ENCODE measurements at places on chromosomes 7 and 10.
A peak's percentile ranks its signal among the peaks of the same experiment; 100 is the strongest.

DNA sequence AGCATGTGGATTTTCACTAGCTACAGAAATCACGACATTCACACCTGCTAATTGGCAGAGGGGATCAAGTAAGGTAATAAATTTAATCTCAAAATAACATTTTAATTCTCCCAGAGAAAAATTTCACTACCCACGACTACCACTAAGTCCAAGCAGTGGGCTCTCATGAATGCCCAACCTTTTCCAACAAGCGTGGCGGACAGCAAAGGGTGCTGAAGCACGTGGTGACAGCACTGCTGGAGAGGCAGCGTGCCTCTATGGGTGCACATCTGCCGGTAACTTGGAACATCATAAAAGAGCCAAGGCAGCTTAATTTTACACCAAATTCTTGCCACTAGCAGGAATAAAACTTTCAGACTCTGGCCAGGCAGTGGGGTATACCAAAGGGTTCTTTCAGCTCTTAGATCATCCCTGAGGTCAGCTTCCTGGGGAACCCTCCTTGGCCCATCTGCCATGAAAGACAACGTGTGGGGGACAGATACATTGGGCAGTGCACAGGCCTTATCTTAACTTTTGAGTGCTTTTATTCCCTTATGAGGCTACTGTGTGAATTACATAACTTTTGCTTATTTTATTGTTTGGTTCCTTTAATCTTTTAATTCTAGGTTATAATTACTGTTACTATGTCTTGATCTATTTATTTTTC, 206.7 kb upstream of the KCTD7 start:
- no peak for DNase-seq

GRCh38 chr10:98577578-98577977, 130.8 kb upstream of the HPS1 start:
- DNase-seq, result no peak

GRCh38 chr7:516216-516605, 3.4 kb downstream of the PDGFA start:
- no peak for DNase-seq

DNA sequence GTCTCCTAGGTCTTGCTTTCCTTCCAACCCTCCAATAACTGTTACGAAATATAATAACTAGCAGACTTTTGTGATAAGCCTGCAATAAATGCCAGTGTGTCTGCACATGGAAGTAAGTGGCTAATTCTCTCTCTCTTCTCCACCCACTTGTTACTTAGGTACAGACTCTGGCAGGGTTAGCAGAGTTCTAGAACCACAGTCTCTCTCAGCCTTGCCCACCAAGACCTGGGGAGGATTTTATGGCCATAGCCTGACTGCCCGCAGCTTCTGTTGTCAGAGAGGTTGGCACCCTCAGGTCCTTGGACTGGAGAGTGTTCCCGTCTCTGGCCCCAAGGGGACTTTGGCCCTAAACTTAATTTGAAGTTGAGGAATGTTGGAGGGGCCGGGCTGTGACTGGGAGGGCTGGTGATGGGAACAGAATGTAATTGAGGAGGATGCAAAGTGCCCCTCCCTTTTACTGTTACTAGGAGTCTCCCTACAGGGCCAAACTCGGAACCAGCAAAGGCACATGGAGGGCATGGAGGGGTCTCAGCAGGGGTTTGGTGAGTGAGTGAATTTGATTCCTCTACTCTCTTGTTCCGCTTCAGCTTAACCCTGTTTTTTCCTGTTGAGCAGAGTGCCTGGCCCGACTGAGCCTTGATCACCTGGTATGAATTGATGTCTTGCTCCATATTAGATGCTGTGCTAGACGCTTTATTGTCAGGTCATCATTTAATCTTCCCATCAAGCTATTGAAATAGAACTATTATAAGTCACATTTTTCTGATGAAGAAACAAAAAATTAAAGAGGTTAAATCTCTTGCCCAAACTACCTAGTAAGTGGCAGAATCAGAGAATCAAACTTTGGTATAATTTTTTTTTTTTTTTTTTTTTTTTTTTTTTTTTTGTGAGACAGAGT, 37.0 kb upstream of the LCOR start:
- DNase-seq, result no peak

- no peak for DNase-seq
Observed at GRCh38 chr10:73501651-73502050, 5.8 kb upstream of the PPP3CB start.

DNA sequence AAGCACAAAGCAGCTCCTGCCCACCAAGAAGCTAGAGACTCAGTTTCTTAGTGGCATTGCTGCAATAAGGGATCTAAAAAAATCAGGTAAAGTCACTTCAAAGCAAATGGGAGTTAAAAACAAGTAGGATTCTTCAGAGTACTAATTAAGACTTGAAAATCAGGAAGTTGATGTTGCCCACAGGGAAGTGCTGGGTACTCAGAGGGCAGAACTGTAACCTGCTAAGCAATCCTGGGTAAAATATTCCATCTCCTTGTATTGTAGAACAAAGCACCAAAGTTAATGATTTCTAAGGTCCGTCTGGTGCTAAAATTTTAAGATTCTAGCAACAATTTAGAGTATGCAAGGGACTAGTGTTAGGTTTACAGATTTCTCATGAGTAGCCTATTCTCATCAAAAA, 8.3 kb downstream of the PEX1 start:
- DNase-seq, result no peak

DNA sequence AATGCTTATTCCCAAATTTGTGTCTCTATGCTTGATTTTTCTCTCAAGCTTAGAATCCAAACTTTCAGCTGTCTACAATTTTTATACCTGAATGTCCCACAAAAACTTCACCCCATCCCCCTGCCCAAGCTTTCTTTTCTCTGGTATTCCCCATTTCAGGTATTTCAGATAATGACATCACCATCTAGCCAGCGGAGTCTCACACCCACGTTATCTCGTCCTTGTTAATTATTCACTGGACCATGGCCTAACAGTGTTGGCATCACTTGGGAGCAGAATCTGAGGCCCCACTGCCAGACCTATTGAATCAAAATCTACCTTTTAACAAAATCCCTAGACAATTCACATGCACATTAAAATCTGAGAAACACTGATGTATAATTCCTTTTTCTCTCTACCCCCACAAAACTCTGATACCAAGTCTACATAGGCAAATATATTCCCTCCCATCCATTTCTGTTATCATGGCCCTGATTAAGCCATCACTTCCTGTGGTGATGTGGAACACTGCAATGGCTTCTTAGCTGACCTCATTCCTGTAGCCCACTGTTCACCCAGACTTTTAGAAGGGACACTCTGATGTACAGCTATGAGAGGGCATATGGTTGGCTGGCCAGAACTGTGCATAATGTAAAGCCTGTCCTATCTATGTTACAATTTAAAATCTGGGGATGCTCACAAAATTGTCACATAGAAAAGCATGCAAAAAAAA, 31.4 kb downstream of the ZNF438 start:
- no peak for DNase-seq

DNA sequence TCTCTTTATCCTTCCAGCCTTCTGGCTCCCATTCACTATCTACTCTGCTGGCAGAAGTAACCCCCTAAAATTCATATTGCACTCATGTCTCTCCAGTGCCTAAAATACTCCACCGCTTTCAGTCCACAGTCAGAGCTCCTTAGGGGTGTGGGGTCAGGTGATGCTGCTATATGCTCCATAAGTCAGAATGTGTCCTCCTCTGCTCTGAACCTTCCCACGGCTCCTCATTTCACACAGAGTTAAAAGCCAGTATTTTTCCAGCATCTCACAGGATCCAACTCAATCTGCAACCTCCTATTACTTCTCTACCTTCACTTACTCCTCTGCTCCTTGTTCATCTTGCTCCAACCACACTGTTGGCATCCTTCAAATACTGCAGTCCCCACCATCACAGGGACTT, 31.1 kb upstream of the CHCHD3 start:
- DNase-seq, result no peak

- no peak for DNase-seq
Observed at GRCh38 chr7:36151921-36152755, 916 bp upstream of the EEPD1 start.

DNA sequence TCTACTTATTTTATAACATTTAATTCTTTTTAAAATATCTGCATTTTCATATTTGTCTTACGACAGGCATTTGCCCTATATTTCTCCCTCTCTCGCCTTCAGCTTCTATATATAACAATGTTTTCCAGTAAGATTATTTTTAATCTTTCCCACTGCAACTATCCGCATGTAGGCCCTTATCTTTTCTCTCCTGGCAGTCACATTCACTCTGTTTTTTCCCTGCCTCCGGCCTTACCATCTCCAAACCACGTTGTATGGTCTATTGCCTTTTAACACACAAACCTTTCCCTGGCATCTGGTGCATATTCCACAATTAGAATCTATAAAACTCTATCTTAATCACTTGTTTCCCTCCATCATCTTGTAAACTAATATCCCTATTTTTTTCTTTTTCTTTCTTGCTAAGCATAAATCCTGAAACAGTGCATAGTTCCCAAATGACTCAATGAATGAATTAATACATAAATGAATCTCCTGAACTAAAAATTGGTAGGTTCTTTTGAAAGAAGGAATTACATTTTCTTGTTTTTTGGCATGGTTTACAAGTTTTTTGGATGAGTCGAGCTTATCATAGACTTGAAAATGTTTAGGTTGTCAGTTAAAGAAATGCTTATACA, 173.2 kb downstream of the SEMA3A start:
- no peak for DNase-seq

DNA sequence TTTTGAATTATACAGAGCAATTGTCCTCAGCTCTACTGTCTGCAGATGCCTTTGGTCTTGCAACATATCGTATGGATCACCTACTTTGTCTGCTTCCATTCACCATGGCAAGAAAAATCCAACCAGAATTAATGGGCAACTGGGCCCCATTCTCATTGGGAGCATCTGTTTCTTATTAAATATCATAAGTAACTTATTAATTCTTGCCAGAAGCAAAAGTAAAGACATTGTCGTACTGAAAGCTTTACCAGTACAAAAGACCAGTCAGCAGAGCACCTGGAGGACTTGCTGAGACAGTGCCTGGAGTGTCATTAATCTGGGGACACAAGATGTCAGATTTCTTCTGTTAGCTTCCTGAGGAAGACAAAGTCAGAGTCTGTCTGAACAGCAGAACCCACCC, 404.5 kb downstream of the INHBA start:
- DNase-seq, result no peak

DNA sequence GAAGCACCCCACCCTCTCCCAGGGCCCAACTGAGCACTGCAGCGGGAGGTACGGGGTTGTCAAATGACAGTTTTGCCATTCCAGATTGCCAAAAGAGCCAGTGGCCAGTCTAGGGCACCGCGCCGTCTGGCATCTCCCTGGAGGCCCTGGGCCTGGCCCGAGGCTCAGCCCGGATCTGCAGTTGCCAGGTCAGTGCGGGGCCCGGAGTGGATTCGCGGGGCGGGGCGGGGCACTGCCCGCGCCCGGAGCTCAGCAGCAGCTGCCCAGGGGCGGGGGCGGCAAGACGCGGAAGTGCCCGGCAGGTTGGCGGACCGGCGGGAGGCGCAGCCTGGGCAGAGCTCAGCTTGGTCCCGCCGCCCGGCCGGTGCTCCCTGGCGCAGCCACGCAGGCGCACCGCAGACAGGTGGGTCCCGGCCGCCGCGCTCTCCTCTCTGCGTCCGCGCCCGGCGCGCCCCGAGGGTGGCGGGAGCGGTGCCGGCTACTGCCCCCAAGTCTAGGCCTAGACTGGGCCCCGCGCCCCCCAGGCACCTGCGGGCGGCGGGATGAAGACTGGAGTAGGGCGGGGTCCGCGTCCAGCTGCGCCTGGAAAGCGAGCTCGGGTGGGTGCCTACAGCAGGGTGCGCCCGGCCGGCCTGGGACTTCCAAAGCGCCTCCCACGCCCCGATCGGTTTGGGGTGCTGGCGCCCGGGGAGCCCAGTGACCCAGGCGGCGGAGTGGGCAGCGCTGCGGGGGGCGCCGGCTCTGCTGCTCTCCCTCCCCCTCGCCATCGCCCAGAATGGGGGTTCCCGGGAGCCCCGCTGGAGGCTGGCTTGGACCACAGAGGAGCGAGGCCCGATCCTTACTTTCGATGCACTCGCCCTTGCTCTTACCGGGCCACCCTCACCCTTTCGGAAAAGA, at the start of gene IRF5:
Gene IRF5 (plus strand): TSS at position 281 of the 897 bp plus-strand sequence. CDS start 4,155 bp downstream, outside the sequence.
- no peak for DNase-seq

DNA sequence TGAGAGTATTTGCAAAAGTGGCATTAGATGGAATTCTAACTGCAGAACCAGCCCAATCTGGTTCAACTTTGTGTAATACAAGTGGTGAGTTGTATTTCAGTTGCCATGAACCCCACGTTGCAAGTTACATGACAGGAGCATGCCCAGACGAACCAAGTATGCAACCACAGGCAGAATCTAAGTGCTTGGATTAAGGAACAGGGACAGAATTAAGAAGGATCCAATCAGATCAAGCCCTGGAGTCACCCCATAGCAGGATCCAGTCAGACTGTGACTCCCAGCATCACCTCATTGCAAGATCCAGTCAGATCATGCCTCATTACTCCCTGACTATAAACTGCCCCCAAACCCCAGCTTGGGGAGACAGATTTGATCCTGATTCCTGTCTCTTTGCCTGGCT, 388.7 kb upstream of the NRP1 start:
- no peak for DNase-seq

- no peak for DNase-seq
Observed at GRCh38 chr10:50874723-50875122, 10.7 kb downstream of the A1CF start.

DNA sequence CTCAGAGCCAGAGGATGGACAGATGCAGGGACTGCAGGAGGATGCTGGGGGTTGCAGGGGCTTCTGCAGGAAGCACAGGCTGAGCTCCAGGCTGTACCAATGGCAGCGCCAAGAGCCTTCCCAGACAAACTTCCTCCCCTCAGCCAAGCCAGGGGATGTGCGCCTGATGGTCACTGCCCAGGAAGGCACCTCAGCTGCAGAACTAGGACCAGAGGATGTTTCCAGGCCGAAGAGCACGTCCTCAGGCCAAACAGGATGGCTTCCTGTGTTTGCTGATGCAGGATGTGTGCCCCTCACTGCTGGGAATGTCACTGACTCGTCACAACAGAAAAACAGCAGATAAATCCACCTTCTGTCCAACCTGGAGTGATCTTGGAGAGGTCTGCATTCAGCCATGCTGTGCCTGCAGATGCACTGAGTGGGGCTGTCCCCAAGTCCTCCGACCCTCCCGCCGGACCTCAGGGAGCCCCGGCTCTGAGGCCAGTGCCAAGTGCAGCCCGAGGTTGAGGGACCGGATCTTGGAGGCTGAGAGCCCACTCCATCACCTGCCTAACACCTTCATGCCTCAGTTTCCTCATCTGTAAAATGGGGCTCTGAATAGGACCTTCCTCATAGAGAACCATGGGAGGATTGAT, 152.5 kb upstream of the CHST15 start:
- DNase-seq, result no peak

- DNase-seq, result no peak
Observed at GRCh38 chr7:76372984-76373833, 14.4 kb upstream of the YWHAG start.

GRCh38 chr7:15905251-15906040, 219.0 kb upstream of the MEOX2 start:
- no peak for DNase-seq

- DNase-seq, result peak; percentile 94
Observed at GRCh38 chr7:137990251-137990941, 11.5 kb downstream of the CREB3L2 start.

All from AG04449 (cell line).